ENCODE measurements at places on chromosomes 7 and 10.

DNA sequence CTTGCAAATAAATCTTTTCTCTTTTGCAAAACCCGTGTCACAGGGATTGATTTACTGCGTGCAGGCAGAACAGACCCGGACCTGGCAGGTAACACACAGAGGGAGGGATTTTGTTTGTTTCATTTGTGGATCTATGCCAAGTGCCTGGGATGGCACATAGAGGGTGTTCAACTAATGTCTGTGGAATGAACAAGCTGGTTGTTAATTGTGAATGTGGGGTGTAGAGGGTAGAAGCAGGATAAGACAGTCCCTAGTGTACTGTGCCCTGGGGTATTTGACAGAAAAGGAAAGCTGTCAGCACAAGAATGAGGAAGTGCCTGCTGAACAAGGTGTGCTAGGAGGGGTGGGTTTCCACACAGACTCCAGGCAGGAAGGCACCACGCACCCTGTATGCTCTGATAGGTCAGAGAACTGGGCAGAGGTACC is 331.8 kb downstream of the CALN1 start:
- no peak for DNase-seq

- DNase-seq: no peak
Measured at GRCh38 chr10:33398796-33399195, 64.3 kb upstream of the NRP1 start.

DNA sequence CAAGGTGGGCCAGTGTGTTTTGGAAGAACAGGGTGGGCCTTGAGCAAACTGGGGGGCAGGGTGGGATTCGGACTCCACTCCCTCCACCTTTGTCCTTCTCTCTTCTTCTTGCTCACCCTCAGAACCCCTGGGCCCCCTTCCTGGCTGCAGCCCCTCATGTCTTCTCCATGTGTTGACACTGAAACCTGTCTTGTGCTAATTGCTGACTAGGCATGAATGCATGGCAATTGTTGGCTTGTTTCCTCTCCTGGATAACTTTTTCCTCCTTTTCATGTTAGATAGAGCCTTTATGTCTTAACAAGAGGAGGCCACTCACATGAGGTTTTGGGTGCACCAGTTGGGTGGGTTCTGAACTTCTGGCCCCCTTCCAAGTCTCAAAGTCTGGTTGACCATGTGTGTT is 181.6 kb upstream of the MKI67 start:
- DNase-seq: no peak

DNA sequence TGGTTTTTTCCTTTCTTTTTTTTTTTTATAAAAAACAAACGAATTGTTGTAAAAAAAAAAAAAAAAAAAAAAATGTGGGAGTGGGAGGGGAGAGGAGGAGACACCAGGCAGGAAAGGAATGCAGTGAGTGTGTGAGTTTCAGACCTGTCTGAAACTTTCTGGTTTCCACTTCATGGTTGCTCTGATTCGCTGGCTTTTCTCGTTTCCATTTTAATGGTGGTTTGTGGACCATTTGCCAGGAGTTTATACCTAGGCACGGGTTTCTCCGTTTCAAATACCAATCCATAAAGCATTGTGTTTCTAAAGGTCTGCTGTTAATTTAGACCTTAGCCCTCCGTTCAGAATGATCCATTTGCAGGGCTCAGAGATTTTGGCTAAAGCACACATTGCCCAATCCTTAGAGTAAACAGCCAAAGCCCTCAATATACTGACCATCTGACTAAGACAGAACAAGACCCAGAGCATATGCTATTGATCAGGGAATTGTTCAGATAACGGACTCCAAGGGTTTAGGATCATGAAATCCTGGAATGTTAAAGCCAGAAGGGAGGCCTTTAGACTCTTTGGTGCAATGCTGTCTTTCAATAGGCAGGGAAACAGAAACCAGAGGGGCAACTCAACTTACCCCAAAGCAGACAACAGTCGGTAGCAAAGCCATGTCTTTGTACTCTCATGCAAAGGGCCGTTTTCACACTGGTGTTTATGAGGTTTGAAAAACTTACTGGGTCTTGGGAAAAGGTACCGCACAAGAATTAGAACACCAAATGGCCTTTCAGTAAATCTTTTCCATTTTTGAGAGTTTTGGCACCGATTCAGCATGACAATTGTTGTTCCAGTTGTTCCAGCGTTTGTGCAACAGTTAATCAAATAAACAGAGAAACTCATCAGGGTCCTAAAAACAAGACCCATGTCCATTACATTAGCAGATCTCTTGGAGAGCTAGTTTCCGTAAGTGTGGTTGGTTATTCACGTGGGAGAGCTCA is 94.3 kb upstream of the AGBL3 start:
- peak; percentile 7 for DNase-seq

- DNase-seq: no peak
Measured at GRCh38 chr10:76035206-76036110, 604.0 kb downstream of the LRMDA start.

DNA sequence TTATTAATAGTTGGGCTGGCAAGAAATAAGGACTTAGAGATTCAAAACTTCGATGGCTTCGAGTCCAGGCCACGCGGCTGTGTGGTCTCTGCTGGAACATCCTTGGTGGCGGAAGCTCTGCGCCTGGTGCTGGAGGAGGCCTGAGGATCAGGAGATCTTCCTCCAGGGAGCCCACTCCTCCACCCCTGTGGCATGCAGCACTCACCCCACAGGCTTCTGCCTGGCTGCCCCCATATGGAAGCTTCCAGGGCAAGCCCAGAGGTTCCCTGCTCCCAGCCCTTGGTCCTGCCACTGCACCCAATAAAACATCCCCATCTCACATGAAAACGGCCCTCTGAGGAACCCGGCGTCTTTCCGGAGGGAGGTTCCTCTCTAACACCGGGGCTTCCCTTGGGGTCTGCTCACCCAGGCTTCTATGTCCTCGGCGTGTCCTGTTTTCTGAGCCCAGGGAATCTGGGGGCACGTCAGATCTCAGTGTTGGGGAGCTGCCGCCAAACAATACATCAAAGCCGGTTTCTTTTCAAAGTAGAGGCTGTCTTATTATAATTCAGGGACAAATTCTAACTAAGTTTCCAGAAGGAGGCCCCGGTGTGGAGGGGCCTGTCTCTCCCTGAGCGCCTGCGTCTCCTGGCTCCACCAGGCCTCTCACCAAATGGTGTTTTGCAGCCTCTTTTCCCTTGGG is 32.4 kb downstream of the CALML3 start:
- no peak for DNase-seq

DNA sequence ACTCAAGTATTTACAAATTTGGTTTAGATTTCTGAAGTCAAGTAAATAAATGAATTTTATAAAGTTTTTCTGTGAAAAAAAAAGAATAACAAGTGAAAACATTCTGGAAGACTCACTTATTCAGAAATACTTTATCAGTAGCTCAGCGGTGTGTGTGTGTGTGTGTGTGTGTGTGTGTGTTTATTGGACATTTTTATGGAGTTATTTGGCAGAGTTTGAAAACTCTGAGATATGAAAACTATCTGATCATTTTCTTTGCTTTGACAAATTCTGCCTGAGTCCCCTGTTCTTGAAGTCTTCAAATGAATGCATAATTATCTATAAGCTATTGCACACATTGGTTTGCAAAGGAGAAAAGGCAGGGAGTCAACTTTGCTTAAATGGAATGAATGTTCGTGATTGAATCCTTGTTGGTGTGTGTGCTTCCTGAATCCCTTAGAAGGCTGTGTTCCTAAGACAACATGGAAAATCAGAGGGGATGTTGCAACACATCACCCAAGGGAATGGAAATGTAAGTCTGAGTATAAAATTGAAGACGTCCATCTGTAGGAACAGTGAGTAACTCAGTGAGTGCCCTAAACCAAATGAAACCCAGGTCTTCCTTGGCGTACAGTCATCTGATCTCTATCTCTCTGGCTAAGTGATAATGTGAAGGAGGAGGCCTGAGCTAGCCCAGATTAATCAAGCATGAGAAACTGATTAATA is 160.9 kb downstream of the REEP3 start:
- peak; percentile 84 for DNase-seq

- DNase-seq: peak; percentile 97
Measured at GRCh38 chr10:13961097-13961496, 369.6 kb downstream of the FRMD4A start.

DNA sequence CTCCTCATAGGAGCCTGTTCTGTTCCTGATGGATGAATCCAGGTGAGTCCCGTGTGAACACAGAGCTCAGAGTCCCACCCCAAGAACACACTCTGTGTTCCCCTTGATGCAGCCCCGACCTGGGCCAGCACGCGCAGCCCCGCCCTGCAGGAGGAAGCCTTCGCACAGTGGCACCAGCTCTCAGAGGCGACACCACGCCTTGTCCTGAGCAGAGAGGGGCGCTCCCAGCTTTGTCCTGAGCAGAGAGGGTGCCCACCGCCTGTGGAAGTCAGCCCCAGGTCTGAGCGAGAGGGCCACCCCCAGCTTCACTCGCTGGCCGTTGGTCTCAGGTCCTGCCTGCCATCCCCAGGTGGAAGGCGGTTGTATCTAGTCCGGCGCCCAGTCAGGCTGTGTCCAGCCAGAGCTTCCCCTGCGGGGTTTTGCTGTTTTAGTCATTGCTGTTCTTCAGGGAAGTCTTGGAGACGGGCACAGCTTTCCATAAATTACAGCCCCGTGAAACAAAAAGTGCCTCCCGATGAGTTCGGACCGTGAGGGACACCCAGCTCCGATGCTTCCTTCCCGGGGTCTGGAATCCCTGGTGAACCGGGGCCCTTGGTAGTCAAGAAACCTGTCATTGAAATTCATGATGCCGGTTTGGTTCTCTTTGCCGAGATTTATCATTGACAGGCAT is 43.6 kb downstream of the NKX6-2 start:
- DNase-seq: no peak
